ENCODE measurements at places on chromosomes 3 and 15.

- DNase-seq = no peak
Observed at GRCh38 chr3:124694486-124694885, 35.8 kb upstream of the UMPS start.

DNA sequence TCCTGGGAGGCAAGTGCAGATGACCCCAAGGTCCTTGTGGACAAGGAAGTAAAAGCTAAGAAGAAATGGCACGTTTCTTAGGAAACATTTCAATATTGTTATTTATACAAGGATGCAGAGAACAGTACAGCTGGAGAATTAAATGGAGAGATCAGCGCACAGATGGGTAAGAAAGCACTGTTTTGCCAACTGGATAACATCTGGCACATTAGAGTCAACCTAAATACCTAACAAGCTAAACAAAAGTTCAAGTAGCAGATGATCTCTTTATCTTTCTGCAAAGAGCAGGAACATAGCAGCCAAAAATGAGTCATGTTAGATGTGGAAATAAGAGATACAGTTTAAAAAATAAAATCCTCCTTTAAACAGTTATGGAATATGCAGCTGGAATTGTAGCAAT is 15.7 kb upstream of the DPPA4 start:
- no peak for DNase-seq

DNA sequence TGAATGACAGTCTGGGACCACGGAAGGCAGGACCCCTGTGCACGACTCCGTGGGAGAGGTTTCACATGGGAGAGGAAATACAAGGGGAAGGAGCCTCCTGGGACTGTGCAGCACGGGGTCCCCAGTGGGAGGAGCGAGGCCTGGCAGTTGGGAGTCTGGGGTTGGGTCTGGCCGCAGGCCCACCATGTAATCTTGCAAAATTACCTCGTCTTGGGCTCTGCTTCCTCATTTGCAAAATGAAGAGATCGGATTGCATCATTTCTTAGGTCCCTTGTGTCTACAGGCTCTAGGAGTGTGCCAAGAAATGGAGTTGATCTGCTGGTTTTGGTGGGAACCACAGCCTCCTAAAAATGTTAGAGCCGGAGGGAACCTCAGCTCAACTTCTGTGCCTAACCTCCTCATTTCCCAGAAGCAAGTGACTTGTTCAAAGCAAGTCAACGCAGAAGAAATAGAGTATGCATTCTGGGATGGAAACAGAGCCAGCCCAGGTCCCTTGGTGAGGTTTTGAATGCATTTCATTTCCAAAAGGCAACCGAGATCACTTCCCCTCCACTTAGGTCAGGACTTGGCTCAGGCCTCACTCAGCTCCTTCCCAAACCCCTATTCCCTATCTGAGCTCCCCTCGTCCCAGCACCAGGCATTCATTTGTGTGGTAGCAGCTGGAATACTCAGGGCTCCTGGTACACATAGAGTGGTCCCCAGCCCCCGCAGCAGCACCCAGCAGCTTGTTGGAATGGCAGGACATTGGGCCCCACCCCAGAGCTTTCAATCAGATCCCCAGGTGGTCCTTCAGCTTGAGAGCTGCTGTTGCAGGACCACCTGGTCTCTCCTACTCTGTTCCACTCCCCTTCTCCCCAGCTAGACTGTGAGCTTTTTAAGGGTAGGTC is 267.7 kb downstream of the XXYLT1 start:
- no peak for DNase-seq

DNA sequence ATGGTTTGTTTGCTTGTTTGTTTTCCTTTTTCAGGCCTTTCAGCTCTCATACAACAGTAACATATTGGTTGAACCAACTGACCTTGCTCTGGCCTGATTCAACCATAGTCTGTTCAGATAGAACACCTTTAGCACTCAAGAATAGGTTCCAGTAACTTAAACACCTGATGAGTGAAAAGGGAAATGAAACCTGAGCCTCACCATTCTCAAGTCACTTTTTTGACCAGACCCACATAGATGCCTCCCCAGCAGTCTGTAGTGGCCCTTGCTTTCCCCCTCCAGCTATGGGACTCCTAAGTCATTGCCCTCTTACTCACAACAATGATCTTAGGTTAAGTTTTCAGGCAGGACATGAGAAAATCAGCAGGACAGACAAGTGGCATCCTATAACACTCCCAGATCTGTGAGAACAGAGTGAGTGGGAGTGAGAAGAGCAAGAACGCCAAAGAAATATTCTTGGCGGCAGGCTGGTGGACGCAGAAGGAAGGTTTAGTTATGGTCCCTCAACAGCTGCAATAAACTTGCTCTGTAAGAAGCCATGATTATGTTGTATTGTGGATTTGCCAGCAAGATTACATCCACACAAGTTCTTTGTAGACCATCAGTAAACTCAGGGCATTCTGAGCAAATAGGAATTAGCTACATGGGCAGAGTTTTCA is 367.5 kb downstream of the MECOM start:
- DNase-seq = no peak

DNA sequence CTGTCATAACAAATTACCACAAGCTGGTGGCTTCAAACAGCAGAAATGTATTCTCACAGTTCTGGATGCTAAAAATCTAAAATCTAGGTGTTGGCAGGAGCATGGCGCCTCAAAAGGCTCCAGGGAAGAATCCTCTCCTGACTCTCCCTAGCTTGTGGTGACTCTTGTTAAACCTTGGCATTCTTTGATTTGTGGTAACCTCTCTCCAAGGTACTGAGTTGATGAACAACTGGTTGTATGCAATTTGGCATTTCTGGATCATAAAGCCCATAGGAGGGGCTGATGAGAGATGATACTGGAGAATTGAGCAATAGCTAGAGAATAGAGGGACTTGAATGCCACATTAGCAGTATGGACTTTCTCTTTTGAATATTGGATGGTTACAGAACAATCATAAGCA is 821.8 kb downstream of the TBL1XR1 start:
- DNase-seq = no peak

DNA sequence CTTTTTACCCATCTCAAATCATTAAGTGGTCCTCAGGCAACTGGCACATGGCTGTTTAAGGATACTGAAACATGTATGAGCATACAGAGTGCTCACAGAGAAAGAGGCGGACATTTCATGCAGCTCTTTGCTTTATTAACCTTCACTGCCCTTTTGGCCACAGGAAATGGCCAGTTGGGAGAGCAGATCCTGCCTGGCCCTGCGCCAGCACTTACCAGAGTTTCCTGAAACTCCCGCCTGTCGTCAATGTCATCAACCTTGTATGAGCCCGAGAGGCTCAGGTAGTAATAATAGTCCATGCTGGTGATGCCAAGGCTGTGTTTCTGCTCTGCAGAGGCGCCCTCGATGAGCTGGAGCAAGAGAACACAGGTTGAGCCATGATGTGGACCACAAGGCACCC is 17.8 kb downstream of the LDHAL6B start:
- DNase-seq = no peak

GRCh38 chr15:74410502-74410901 is 23.3 kb downstream of the SEMA7A start:
- DNase-seq = no peak

- no peak for DNase-seq
Observed at GRCh38 chr3:148954981-148955380, 36.4 kb upstream of the GYG1 start.

DNA sequence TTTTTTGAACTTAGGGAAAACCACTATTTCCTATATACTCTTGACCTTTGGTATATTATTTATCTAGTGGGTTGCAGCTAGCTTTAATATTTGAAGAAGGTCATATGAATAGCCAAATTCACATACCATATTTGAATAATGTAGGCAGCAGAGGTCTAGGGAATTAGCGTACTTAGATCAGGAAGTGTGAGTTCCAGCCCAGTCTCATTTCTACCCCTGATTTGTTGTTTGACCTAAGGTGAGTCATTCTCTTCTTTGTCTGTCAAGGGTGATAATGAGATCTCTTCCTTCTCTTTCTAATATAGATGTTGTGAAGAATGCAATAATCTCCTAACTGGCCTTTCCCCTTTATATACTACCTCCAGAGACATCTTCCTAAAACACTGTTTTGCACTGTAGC is 36.6 kb upstream of the ZPLD1 start:
- no peak for DNase-seq

- no peak for DNase-seq
Observed at GRCh38 chr3:5305684-5305989, 118.1 kb downstream of the EDEM1 start.

DNA sequence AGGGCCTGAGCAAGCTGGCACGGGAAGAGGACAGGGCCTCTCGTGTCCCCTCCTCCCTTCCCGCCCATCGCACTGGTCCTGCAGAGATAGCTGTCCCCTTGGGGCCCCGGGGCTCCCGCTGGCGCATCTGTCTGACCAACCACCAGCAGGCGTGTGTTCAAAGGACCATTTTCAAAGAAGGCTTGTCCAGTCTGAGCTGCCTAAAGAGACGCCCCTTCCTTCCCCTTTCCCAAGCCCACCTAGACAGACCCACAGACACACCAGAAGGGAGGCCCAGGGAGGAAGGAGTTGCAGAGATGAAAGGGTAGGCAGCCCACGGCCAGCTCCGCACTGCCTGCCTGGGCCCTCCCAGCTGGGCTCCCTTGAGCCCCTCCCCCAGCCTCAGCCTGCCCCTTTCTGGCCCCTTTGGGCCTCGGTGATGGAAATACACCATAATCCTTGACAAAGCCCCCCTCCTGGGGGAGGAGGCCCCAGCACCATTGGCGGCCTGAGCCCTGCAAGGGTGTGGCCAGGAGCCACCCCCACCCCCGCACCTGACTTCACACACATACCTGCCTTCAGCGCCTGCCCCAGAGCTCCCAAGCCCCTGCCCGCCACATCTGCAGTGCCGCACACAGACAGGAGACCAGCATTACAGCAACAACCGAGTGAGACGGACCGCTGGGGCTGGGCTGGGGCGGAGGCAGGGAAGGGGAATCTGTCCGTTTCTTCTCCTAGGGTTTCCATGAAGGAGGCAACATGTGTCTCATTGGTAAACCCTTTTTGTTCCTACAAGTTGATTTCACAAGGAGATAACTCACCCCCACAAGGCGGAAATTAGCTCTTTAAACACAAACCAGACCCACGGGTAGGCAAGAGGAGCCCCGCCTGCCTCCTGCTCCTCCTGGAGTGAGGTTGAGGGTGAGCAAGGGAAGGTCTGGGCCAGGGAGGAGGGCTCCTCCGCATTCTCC is at the start of gene STRA6:
TSS of gene STRA6 (minus strand) at position 336 of the 950 bp plus-strand sequence. CDS start 520 bp downstream, outside the sequence.
- DNase-seq = no peak

DNA sequence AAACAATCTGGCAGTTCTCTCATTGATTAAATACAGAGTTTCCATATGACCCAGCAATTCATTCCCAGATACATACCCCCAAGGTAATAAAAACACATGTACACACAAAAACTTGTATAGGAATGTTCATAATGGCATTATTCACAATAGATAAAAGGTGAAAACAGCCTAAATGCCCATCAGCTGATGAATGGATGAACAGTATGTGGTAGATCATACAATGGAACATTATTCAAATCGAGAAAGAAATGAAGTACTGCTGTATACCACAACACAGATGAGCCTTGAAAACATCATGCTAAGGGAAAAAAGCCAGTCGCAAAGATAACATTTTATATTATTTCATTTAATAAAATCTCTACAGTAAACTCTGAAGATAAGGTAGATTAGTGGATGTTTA is 71.2 kb downstream of the SLTM start:
- no peak for DNase-seq

GRCh38 chr15:98713585-98714001 is 65.3 kb downstream of the IGF1R start:
- DNase-seq = no peak

DNA sequence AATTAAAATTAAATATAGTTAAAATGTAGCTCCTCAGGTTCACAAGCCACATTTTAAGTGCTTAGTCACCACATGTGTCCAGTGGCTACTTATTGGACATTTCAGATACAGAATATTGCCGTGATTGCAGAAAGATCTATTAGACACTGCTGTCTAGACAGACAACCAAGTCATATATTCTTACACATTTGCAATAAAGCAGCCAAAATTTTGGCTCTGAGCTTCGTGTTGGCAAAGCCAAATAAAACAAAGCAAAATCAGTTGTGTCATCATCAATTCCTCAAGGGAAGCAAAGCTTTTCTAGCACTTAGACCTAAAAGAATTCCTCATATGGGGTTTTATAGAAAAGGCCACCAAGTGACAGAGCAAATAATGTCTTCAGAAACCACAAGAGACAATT is 193.1 kb upstream of the LPP start:
- no peak for DNase-seq

DNA sequence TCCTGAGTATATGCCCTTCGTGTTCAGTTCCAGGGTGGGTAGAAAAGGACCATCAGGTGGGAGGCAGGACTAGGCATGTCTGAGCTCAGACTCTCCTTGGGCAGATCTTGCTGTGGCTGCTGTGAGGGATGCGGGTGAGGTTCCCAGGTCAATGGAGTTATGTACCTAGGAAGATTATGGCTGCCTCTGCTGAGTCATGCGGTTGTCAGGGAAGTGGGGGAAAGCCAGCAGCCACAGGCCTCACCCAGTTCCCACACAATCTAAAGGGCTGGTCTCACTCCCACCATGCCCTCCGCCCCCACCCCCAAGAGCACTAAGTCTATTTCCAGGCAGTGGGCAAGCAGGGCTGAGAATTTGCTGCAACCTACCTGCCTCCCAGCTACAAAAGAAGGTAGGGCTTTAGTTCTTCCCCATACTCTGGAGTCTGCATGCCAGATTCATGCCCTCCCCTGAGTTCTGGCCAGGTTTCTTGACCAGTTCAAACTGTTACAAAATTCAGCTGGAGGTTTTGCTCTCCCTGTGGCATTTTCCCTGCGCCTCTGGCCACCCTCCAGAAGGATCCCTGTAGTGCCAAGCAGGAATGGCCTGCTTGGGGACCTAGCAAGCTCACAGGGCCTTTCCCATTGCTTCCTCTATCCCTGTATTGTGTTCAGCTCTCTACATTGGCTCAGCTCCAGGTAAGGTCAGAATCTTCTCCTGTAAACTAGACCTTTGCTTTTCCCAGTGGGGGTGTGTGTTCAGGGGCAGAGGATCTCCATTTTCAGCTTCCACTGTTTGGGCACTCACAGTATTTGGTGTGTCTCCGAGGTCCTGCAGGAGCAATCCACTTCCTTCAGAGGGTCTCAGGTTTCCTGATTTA is 12.7 kb upstream of the TMCO5A start:
- no peak for DNase-seq

DNA sequence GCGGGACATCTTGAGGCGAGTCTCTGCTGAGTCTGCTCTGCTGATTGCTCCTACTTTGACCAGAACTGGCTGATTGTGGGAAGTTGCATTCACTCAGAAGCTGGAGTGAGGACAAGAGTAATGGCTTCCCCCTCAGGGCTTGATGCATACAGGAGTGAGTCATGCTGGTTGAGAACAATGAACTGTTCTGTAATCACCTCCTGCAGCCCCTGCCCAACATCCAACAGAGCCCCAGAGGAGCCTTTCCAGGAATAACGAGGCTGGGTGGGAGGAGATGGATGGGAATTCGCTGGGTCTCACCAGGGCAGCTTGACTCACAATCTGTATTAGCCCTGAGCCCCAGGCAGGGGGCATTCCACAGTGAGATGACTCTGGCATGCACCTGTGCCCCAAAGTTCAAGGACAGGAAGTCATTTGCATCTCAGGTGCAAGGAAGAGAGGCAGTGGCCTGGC is 85.0 kb downstream of the RAB11A start:
- DNase-seq = no peak
